ENCODE measurements at places on chromosomes 12 and 14. TPM values are rescaled to one million over a fixed set of nuclear protein-coding genes. Genes with fewer than 3 reads are reported as not detected.

Gene SYT10
- total RNA-seq: not detected

Gene CNTN1
- not detected for total RNA-seq

Gene NTS
- total RNA-seq: not detected

Gene KDM5A
- 87.7 TPM for total RNA-seq

Gene TMEM30B
- total RNA-seq: 0.52 TPM

Gene ACACB
- total RNA-seq: 11.9 TPM

Gene TMEM132C
- total RNA-seq: not detected

Gene CCDC197
- not detected for total RNA-seq

Gene TAS2R9
- not detected for total RNA-seq

Gene SAMD15
- total RNA-seq: 0.40 TPM

Gene OTUB2
- 1.7 TPM for total RNA-seq

Gene REP15
- not detected for total RNA-seq

Gene SLC16A7
- total RNA-seq: 38.8 TPM

Gene PRH1
- 21.4 TPM for total RNA-seq

Gene PTCSC3
- not detected for total RNA-seq

Gene KIF5A
- 1.4 TPM for total RNA-seq

Gene LRRIQ1
- not detected for total RNA-seq

Gene MLF2
- 109 TPM for total RNA-seq

Gene NPFF
- total RNA-seq: not detected

Gene DCN
- total RNA-seq: not detected

Gene NYNRIN
- total RNA-seq: 0.52 TPM

Gene RNASE3
- not detected for total RNA-seq

Gene PTGDR
- 0.68 TPM for total RNA-seq

Gene SERPINA12
- total RNA-seq: not detected

Gene CCDC196
- total RNA-seq: not detected

Gene USP5
- total RNA-seq: 108 TPM

Gene OR11H7
- not detected for total RNA-seq

Gene PRR4
- 2.9 TPM for total RNA-seq

Gene ESR2
- total RNA-seq: not detected

Gene CSAD
- 15.7 TPM for total RNA-seq

Gene PAN2
- total RNA-seq: 63.7 TPM

Gene FAM222A
- total RNA-seq: 1.9 TPM

Gene DEGS2
- total RNA-seq: 0.39 TPM

Gene CELA1
- not detected for total RNA-seq

Gene GZMH
- 9.0 TPM for total RNA-seq

Gene TRHDE
- total RNA-seq: not detected

Gene SPX
- not detected for total RNA-seq

Gene PCED1B
- total RNA-seq: 72.1 TPM

Gene KRT6C
- not detected for total RNA-seq

Gene PRMT5
- total RNA-seq: 64.9 TPM

Gene C12orf54
- total RNA-seq: not detected

Gene ITGB7
- 503 TPM for total RNA-seq

Gene MYH6
- total RNA-seq: not detected

Gene TRIM9
- 0.63 TPM for total RNA-seq

Gene AHNAK2
- total RNA-seq: not detected

Gene MSRB3
- not detected for total RNA-seq

Gene RPS6KA5
- 53.1 TPM for total RNA-seq

Gene TSPAN19
- not detected for total RNA-seq

Gene NXPH4
- total RNA-seq: 0.39 TPM
